ENCODE measurements at places on chromosomes 1 and 21. TPM values are rescaled to one million over a fixed set of nuclear protein-coding genes. Genes with fewer than 3 reads are reported as not detected.

GBP7 gene
- not detected for total RNA-seq

PTAFR gene
- 0.26 TPM for total RNA-seq

COL24A1 gene
- total RNA-seq = not detected

ANGPTL1 gene
- not detected for total RNA-seq

TCEA3 gene
- 1.2 TPM for total RNA-seq

SUCO gene
- total RNA-seq = 16.2 TPM

SPRR2B gene
- not detected for total RNA-seq

PIGM gene
- 5.8 TPM for total RNA-seq

FMO1 gene
- not detected for total RNA-seq

DNAI4 gene
- total RNA-seq = 0.30 TPM

OPTC gene
- not detected for total RNA-seq

PCP4L1 gene
- 0.27 TPM for total RNA-seq

OLIG2 gene
- total RNA-seq = not detected

ZNF683 gene
- total RNA-seq = not detected

CTSE gene
- total RNA-seq = 0.17 TPM

LAMC1 gene
- 130 TPM for total RNA-seq

LIPI gene
- not detected for total RNA-seq

SEC22B gene
- 17.7 TPM for total RNA-seq

ANGPTL3 gene
- total RNA-seq = not detected

HTR1D gene
- total RNA-seq = 9.1 TPM

CFAP126 gene
- not detected for total RNA-seq

MAGOH gene
- total RNA-seq = 67.0 TPM

C8A gene
- not detected for total RNA-seq

ATP5PF gene
- 115 TPM for total RNA-seq

AJAP1 gene
- 26.4 TPM for total RNA-seq

JAM2 gene
- total RNA-seq = not detected

LY9 gene
- total RNA-seq = not detected

MSTO1 gene
- total RNA-seq = 26.0 TPM

TDRD5 gene
- total RNA-seq = not detected

DIO1 gene
- total RNA-seq = not detected

DISC1 gene
- total RNA-seq = 5.5 TPM

CD5L gene
- not detected for total RNA-seq

HSPA6 gene
- total RNA-seq = 1.5 TPM

GBP4 gene
- total RNA-seq = 0.02 TPM
